ENCODE measurements at places on chromosomes 6 and 20. TPM values are rescaled to one million over a fixed set of nuclear protein-coding genes. Genes with fewer than 3 reads are reported as not detected.
A peak's percentile ranks its signal among the peaks of the same experiment; 100 is the strongest.

DNA sequence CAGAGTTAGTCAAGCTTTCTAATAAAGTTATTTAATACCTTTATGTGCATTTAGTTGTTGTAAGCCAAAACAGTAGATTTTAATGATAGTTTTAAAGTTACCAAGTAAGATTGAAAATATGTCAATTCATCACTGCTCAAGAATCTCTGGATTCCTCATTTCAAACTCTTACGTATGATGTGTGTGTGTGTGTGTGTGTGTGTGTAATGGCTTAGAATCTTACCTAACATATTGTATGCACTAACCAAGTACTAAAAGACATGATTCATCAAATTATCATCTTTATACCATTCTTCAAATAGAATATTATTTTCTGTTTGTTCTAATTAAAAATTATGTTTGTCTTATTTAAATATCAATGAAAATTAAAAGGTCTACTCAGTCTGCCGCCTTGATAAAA lies 41.5 kb upstream of the ZNF337 start:
- H3K27me3 ChIP-seq: no peaks in the 10 kb centered on the region
- peak; percentile 36 for DNase-seq

DNA sequence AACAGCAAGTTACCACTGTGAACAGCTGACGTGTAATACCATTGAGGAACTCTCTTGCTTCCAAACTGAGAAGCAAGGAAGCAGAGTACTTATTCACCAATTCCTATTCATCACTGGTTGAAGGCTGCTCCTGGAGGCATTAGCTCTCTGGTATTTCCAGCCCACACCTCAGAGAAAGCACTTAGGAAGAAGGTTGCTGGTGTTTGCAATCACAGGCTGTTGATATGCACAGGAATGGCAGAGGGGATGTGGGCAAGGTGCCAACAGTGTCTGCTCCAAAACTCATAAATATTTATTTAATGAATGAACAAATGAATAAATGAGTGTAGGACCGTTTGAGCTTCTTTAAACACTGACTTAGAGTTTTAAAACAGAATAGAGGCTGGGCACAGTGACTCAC lies 6.9 kb upstream of the RRBP1 start:
- peaks cover 2% of the 10 kb centered on the region for H3K4me1 ChIP-seq
- peak; percentile 73 for DNase-seq
- H3K4me3 ChIP-seq: no peak overlapping the region
- peak overlapping the region; percentile 4 for H3K27ac ChIP-seq
- no peaks in the 10 kb centered on the region for H3K36me3 ChIP-seq

DNA sequence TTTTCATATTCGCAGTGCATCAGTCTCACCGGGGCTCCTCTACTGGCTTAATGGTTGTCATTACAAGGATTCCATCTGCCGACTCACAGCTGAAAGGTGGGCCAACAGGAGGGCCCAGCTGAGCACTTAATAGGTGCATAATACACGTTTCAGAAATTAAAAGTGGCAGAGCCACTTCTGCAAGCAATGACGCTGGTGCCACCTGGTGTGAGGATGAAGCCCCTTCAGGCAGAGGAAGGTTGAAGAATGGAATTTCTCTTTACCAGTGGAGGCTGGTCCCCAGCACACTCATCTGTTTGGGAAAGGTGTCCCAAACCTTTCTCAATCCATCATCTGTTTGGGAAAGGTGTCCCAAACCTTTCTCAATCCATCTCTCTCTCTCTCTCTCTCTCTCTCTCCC lies 8.2 kb upstream of the STMND1 start:
- DNase-seq: no peak
- H3K4me1 ChIP-seq: peaks cover 2% of the 10 kb centered on the region
- peaks cover 3% of the 10 kb centered on the region for H3K27me3 ChIP-seq

DNA sequence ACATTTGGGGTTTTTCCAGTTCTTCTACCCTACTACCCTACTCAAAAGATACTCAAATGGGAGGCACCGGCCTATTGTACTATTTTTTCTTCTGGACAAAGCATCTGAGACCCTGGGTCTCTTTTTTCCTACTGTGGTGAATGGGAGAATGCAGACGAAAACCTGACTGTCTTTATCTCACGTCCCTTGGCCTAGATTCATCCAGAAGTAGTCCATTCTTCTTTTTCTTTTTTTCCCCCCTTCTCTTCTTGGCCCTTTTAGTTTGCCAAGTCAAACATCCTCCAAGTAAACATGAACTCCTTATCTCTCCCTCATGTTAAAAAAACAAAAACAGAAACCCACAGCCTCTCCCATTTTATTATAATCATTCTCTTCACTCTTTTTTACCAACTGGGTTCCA lies 8.7 kb upstream of the ILRUN start:
- no peaks in the 10 kb centered on the region for H3K36me3 ChIP-seq
- H3K27me3 ChIP-seq: no peaks in the 10 kb centered on the region
- DNase-seq: peak; percentile 39
- H3K27ac ChIP-seq: no peak overlapping the region

GRCh38 chr20:57435498-57436222 lies 44.5 kb downstream of the RBM38 start:
- no peak overlapping the region for H3K4me3 ChIP-seq
- no peak overlapping the region for H3K27ac ChIP-seq
- H3K36me3 ChIP-seq: no peaks in the 10 kb centered on the region
- H3K27me3 ChIP-seq: peaks cover 5% of the 10 kb centered on the region
- no peaks in the 10 kb centered on the region for H3K4me1 ChIP-seq

NRN1 gene
- total RNA-seq: not detected

Data from IMR-90 (cell line).